Uterus (tissue), 4 donors: ENCODE measurements at places on chromosomes 7 and 10. TPM values are rescaled to one million over a fixed set of nuclear protein-coding genes. Genes with fewer than 3 reads are reported as not detected.

GRCh38 chr7:133997463-133997862 lies 129.7 kb upstream of the LRGUK start:
- no peak overlapping the region for H3K27ac ChIP-seq
- H3K27me3 ChIP-seq, result no peaks in the 10 kb centered on the region
- H3K4me3 ChIP-seq, result no peak overlapping the region
- no peaks in the 10 kb centered on the region for H3K36me3 ChIP-seq

Gene NME8
- not detected for total RNA-seq

Gene CPED1
- 67.4 TPM for total RNA-seq

DNA sequence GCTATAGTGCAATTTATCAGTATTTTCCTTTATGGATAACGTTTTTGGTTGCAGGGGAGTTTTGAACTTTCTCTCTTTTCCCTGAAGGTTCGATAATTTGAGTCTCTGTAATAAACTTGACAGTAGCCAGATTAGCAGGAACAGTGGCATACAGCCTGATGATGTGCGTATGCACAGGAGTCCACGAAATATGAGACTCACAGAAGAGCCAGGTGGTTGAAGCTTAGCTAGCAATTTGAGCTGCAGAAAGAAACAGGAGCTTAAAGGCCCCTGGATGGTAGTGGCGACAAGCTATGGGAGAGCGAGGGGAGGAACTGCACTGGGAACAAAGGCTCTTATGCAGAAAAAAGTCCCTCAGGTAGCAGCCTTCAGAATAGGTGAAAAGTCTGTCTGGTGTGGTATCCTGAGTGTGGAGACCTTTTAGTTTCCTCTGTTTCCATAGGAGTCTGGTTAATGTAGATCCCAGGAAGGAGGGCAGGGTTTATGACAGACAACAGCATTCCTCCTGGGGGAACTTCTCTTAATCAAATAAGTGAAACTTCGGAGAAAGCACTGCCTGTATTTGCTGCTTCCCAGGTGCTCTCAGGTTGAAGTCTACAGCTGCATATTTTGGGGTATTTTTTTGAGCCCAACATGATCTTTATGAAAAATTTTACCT lies 32.7 kb downstream of the FANK1 start:
- no peak overlapping the region for H3K4me3 ChIP-seq
- no peaks in the 10 kb centered on the region for H3K36me3 ChIP-seq
- DNase-seq, result no peak
- no peaks in the 10 kb centered on the region for H3K27me3 ChIP-seq
- H3K4me1 ChIP-seq, result no peaks in the 10 kb centered on the region
- H3K27ac ChIP-seq, result no peak overlapping the region

Gene SPDYE3
- total RNA-seq, result not detected

GRCh38 chr7:15853832-15854470 lies 167.5 kb upstream of the MEOX2 start:
- no peaks in the 10 kb centered on the region for H3K27me3 ChIP-seq
- no peak overlapping the region for H3K27ac ChIP-seq
- H3K36me3 ChIP-seq, result no peaks in the 10 kb centered on the region
- no peaks in the 10 kb centered on the region for H3K4me1 ChIP-seq
- no peak overlapping the region for H3K4me3 ChIP-seq
- no peak for DNase-seq

Gene STRA8
- not detected for total RNA-seq

Gene KLF14
- total RNA-seq, result 0.27 TPM

- H3K4me3 ChIP-seq, result no peak overlapping the region
- no peak overlapping the region for H3K27ac ChIP-seq
- H3K27me3 ChIP-seq, result no peaks in the 10 kb centered on the region
These were observed 2.0 kb downstream of the SAMD9 start for GRCh38 chr7:93115796-93116195.
